ENCODE measurements at places on chromosomes 1 and 21.

- DNase-seq = peak; percentile 78
Observed at GRCh38 chr1:160726114-160726497, 12.9 kb upstream of the SLAMF7 start.

DNA sequence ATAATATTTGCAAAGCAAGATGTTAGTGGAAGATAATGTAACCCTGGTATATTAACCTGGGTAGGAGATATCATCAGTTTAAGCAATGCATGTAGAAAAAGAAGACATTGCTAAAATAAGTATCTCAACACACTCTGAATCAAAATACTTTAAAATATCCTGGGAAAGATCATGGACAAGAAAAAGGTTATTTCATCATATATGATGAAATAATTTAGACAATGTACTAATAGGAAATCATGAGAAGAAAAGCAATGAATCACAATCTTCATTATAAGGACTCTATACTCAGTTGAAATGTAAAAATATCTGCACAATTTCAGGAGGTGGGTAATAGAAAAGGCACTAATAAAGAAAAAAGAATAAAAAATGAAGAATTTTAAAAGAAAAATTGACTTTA is 158.8 kb downstream of the KCNT2 start:
- DNase-seq = no peak

GRCh38 chr1:207766569-207766968 is 14.7 kb downstream of the CD46 start:
- no peak for DNase-seq

GRCh38 chr21:41361786-41362604 is at the start of gene MX2:
Gene MX2, plus strand, starts transcription at chr21:41362027. Its CDS starts 14,880 bp downstream, at chr21:41376907.
- DNase-seq = peak; percentile 99

GRCh38 chr1:11147197-11147770 is 41.9 kb upstream of the ANGPTL7 start:
- no peak for DNase-seq

GRCh38 chr1:100565533-100565932 is 27.6 kb downstream of the GPR88 start:
- DNase-seq = no peak

GRCh38 chr1:52904927-52905698 is 16.4 kb downstream of the ECHDC2 start:
- DNase-seq = no peak

DNA sequence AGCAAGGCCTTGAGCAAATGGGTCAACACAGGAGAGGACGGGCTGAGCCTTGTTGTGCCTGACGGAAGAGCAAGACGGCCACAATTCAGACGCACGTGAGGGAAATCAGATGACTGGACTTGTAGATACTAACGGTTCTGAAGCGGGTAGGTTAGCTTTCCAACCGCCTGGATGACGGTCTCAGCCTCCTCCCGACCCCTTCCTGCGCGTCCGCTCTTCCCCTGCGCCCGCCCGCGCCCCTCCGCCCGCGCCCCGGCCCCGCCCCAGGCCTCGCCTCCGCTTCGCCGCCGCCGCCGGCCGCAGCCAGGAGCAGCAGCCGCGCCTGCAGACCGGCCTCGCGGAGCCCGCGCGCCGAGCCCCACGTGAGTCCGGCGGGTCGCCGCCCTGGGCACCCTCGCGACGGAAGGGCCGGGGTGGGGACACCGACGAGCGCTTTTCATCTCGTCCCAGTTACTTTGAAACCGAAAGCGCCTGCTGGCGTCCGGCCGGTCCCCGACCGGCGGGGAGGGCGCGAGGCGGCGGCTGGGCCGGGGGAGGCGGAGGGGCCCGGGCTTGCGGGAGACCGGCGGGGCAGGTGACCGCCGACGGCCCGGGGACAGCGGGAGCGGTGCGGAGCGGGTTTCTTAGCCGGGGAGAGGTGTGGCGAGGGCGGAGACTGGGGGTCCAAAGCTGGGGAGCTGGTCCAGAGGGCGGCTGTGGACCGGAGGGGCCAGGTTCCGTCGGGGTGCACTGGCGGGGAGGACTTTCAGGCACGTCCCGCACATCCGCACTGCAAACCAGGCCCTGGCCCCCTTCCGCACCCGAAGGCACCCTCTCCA is at the start of gene TRAF5:
Gene TRAF5, plus strand, starts transcription at position 306 of the 818 bp plus-strand sequence. CDS start 26,407 bp downstream, outside the sequence.
- peak; percentile 56 for DNase-seq

GRCh38 chr1:31441970-31442647 is 29.1 kb downstream of the SERINC2 start:
- no peak for DNase-seq

DNA sequence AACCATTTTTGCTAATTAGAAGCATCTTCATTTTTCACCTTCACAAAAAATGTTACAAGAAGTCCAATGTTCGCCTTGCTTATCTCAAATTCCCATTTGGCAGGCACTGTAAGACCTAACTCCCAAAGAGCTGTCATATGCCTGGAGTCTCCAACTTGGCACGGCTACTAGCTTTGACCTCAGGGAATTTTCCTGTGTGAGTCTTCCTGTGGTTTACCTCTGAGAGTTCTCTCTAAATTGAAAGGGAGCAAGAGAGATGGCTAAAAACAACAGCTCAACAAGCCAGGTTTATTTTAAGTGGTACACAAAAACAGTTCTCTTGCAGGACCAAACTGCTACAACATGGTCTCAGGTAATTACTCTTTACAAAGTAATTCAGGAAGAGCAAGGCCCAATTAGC is 756.0 kb upstream of the ADGRL2 start:
- no peak for DNase-seq

- no peak for DNase-seq
Observed at GRCh38 chr1:221699577-221699976, 42.3 kb downstream of the DUSP10 start.

- no peak for DNase-seq
Observed at GRCh38 chr21:46151989-46152926, 3.1 kb downstream of the FTCD start.

DNA sequence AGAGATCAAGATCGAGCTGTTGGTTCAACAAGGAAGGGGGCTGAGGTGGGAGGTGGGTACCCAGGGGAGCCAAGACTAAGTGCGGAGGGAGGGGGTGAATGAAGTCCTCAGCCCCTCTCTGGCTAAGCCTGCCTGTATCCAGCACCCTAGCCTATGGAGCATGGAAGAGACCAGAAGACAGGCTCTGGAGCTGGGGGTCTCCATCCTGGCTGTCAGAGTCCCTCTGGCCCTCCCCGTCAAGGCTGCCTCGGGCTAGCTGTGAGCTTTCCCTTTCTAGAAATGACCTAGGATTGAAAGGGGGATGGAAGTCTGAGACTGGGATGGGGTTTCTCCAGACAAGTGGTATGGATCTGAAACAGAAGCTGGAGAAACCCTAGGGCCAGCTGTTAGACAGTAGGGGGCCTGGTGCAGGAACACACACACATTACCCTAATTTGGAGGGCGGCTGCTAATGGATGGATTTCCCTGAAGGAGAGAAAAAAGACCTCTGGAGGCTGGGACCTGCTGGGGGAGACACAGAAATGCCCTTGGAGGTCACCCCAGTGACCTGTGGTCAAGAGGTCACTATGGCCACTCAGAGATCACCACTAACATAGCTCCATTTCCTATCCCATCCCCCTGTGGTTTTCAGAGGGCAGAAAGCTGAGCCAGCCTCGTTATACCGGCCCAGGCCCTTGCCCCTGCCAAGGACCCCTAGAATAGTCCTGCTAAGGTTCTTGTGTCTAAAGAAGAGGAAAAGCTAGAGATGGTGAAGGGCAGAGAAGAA is 107.8 kb downstream of the TMEM53 start:
- DNase-seq = no peak

GRCh38 chr1:244755673-244756072 is 79.8 kb upstream of the COX20 start:
- no peak for DNase-seq

GRCh38 chr21:43983390-43983789 is 28.7 kb upstream of the TRAPPC10 start:
- DNase-seq = no peak

GRCh38 chr1:244751271-244751895 is 84.1 kb upstream of the COX20 start:
- DNase-seq = peak; percentile 58

- DNase-seq = no peak
Observed at GRCh38 chr1:156064615-156065014, 3.7 kb downstream of the RAB25 start.

- DNase-seq = peak; percentile 21
Observed at GRCh38 chr1:53919675-53920066, 25.7 kb downstream of the DIO1 start.

GRCh38 chr1:48889082-48889481 is 112.4 kb upstream of the BEND5 start:
- no peak for DNase-seq

- no peak for DNase-seq
Observed at GRCh38 chr21:27306206-27306605, 339.3 kb upstream of the ADAMTS5 start.

GRCh38 chr1:111793923-111794322 is 38.2 kb downstream of the DDX20 start:
- DNase-seq = no peak

DNA sequence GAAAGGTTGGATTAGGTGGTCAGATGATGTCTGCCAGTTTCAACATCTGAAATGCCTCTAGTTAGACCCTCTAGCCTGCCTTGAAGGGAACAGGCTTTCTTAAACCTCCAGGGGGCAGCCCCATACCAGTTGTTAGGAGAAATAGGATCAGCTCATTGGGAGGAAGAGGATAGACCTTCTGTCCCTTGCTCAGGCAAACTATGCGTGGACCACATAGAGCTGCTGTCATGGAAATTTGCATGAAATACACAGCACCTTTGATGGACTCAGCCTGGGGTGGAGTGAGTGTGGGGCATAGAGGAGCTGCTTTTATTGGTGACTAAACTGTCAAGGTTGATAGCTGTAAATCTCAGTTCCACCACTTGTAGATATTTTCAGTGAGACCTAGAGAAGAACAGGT is 38.4 kb upstream of the SPAG17 start:
- peak; percentile 21 for DNase-seq

DNA sequence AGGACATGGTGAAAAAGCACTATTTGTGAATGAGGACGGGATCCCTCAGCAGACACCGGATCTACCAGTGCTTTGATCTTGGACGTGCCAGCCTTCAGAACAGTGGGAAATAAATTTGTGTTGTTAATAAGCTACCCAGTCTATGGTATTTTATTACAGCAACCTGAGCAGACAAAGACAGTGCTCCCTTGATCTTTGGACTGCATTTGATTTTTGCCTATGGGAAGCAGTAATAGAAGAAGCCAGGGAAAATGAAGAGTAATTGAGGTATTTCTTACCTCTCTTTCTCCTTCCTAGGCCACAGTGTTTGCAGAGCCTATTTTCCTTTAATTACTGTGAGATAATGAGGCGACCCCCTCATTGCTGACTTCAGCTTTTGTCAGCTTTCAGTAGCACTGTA is 87.9 kb downstream of the PDE4B start:
- peak; percentile 19 for DNase-seq

DNA sequence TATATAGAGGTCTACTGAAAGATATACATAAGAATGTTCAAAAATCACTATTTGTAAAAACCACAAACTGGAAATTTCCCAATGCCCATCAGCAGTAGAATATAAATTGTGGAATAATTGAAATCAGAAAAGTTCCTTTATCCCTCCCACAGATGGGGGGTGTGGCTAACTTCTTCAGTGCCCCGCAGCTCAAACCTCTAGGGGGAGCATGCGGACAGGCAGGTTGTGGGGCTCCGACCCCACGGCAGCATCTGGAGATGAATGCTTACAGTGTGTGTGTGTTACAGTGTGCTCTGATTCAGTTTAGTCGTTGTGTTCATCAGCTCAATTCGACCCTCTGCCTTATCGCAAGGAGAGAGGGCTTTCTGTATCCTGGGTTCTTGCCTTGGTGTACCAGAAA is 262.1 kb upstream of the LRRC7 start:
- no peak for DNase-seq

GRCh38 chr21:41786509-41786987 is 19.7 kb upstream of the RIPK4 start:
- DNase-seq = peak; percentile 76

- DNase-seq = no peak
Observed at GRCh38 chr1:94730450-94730849, 89.7 kb upstream of the SLC44A3 start.

DNA sequence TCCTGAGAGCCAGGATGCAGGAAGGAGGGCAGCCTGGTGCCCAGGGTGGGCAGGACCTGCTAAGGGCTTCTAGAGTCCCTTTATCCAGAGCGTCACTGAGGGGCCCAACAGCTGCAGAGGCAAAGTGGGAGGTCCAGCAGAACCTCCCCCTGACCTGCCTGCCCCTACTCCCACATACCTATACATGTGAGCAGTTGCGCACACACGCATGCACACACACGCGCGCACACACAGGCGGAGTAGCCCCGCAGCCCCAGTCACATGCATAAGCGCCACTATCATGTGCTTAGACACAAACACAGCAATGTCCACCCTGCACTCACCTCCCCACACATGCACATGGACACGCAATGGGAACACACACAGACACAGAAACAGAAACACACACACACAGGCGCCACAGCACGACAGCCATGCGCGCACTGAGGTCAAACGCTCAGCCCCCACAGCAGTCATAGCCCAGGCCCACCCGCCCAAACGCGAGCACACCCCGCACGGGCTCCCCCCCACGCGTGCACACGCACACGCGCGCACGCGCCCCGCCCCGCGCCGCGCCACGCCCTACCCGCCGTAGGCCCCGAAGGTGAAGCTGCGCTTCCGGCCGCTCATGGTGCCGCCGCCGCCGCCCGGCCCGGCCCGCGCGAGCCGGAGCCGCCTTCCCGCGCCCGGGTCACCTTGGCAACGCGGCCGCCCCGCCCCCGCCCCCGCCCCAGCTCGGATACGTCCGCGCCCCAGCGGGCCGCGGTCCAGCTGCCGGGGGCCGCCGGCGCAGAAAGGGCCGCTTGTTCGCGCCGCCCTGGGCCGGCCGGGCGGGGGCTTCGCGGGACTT is 17.7 kb downstream of the RAP1GAP start:
- DNase-seq = no peak

- no peak for DNase-seq
Observed at GRCh38 chr1:82423174-82423815, 622.6 kb downstream of the ADGRL2 start.

GRCh38 chr1:15972409-15972808 is 3.5 kb downstream of the ZBTB17 start:
- DNase-seq = no peak

DNA sequence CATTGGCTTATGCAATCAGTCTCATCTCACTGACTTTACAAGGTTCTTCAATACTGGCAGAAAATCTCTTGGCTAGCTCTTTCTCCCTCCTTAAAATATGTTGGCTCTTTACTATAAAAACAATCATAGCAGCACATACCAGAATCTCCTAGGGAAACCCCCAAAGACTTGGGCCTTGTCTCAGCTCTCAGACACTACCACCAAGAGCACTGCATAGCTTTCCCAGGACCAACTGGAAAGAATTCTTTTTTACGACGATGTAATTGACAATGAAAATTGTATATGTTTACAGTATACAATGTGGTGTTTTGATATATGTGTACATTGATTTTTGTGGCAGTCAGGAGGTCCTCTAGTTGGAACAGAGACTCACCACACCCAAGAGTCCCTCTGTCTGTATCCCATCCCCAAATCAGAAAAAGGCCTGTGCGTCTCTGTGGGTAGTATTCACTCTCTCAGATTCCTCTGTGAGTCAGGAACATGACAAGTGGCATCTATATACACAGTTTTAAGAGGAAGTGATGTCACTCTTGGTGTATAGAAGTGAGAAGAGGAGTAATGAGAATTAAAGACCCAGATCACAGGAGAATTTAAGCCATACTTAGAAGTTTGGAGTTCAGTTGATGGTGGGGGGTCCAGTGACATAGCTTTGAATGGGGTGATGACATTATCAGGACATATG is 21.1 kb downstream of the SMAP2 start:
- no peak for DNase-seq

Measured in SW480 (cell line).